CD14-positive monocyte (primary cell): ENCODE measurements at places on chromosomes 7 and 10. TPM values are rescaled to one million over a fixed set of nuclear protein-coding genes. Genes with fewer than 3 reads are reported as not detected.

VENTX gene
- 39.4 and 56.0 TPM in 2 replicates for polyA plus RNA-seq

DENND11 gene
- polyA plus RNA-seq = 1.4 TPM

ZNF138 gene
- 1.1 TPM for polyA plus RNA-seq

LIPM gene
- not detected for polyA plus RNA-seq

SLC12A9 gene
- 18.8 TPM for polyA plus RNA-seq

POLR1F gene
- 1.1 and 12.4 TPM in 2 replicates for polyA plus RNA-seq

CCDC172 gene
- polyA plus RNA-seq = not detected in 2 replicates

PILRA gene
- 364 TPM for polyA plus RNA-seq

GPER1 gene
- 6.4 and 10.0 TPM in 2 replicates for polyA plus RNA-seq

EPDR1 gene
- 0.23 and 0.25 TPM in 2 replicates for polyA plus RNA-seq

PRSS37 gene
- not detected for polyA plus RNA-seq

MYOF gene
- polyA plus RNA-seq = 14.5 TPM

TMEM236 gene
- polyA plus RNA-seq = not detected

VWDE gene
- not detected for polyA plus RNA-seq

CHST3 gene
- not detected in 2 replicates for polyA plus RNA-seq

HOXA1 gene
- polyA plus RNA-seq = 0.11 TPM
